ENCODE measurements at places on chromosomes 12 and 14.

GRCh38 chr14:51726166-51726899, 74.6 kb downstream of the FRMD6 start:
- no peak for DNase-seq

- DNase-seq: no peak
Measured at GRCh38 chr14:24708684-24709083, 74.7 kb upstream of the GZMB start.

DNA sequence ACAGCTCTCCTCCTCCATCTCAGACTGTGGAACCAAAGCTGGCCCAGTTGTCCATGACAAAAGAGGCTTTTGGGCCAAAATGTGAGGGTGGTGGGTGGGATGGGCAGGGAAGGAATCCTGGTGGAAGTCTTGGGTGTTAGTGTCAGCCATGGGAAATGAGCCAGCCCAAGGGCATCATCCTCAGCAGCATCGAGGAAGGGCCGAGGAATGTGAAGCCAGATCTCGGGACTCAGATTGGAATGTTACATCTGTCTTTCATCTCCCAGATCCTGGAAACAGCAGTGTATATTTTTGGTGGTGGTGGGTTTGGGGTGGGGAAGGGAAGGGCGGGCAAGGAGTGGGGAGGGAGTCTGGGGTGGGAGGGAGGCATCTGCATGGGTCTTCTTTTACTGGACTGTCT, 11.8 kb upstream of the TAMALIN start:
- DNase-seq: no peak

- DNase-seq: peak; percentile 3
Measured at GRCh38 chr12:14260011-14260993, 105.2 kb upstream of the ATF7IP start.

DNA sequence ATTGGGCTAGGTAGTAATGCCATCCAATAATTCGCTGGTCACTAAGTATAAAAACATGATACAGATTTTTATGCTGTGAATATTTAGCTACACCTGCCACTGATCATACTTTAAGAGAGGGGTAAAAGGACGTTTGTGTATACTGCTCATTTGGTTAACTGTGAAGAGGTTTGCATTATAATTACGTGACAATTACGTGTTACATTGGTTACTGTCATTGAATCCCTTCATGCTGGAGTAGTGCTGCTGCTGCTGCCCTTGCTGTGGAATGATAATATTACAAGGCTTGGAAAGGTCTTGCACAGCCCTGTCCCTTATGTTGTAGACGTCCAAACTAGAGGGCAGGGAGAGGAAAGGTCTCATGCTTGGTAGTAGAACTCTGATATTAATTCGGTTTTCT, 312.2 kb upstream of the ATP2B1 start:
- DNase-seq: no peak

DNA sequence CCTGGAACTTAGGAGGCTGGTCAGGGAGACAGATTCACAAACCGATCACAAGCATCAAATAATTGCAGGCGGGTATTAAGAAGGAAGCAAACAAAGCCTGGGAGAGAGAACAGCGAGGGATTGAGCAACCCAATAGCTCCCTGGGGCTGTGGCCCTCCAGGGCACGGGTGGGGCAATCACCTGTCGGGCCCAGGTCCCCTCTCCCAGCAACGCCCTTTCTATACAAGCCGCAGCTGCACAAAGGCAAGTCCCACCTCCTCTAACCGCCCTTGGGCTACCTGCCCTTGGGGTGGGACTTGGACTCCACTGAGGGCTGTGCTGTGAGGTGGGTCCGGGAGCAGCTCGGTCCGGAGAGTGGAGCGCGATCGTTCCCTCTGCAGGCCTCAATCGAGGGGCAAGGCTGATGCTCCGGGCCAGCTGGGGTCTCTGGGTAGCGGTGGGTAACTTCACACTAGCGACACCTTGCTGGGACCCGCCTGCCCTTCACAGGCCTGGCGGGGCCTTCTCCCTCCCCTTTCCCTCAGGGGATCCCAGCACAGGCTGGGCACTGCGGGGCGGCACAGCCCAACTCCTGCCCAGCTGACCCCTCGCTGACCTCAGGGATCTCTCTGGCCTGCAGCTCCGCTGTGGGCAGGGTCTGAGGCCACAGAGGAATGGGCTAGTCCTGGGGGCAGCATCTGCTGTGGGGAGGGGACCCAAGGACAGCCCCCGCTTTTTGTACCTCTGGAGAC, 8.0 kb downstream of the PHB2 start:
- DNase-seq: no peak

GRCh38 chr12:52534482-52534881, 14.3 kb upstream of the KRT5 start:
- no peak for DNase-seq

- DNase-seq: no peak
Measured at GRCh38 chr14:29603696-29604095, 324.0 kb downstream of the PRKD1 start.

DNA sequence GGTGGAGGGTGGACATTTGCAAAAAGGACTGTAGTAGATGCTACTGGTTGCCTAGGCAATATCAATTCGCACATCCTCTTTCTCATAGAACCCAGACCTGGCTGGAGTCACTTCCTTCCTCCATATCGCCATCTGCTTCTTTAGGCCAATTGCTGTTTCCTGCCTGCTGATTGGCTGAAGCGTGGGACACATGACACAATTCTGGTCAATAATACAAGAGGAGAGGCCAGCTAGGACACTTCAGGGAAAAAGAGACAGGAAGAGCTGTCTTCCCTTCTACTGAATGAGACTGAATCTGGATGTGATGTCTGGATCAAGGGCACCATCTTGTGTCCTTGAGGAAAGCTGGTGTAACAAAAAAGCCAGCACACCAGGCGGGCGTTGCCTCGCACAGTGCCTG, 53.8 kb downstream of the TRPV4 start:
- DNase-seq: peak; percentile 23

DNA sequence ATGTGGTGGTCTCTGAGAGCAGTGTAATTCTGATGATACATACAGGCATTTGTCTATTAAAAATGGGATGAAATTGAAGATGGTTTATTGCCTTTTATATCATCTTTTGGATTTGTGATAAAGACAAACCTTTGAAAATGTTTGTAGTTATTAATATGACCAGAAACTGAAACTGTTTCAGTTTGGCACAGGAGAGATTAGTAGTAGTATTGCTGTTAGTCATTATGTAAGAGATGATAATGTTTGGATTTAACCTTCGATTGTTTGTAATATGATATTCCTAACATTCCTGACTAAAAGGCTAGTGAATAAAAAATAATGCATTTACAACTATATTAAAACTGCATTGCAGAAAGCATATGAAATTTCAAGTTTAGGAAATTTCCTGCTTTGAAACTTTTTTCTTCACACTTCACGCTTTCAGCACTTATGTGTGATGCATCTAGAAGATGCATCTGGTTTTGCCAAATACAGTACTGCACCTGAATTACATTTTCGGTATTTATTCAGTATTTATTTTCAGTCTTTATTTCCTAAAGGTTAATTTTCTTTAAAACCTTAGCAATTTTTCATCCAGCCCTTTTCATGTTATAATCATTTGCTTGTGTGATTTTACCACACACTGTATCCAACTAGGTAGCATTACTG, 25.5 kb downstream of the ADIPOR2 start:
- DNase-seq: no peak

DNA sequence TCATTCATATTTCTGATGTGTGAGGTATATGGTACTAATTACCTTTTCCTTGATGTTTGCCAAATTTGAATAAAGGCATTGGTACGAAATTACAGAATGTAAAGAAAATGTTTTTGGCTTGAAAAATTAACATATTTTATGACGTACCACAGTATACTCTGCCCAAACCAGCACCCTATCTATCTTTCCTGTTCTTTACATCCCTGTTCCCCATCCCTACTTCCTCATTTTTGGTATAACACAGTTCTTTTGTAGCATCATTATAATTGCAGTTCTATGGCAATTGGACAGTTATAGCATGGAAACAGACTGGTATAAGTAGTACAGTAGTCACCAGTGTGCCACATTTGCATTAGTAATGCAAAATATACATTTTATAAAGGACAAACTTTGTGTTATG, 7.0 kb upstream of the CCT2 start:
- no peak for DNase-seq

DNA sequence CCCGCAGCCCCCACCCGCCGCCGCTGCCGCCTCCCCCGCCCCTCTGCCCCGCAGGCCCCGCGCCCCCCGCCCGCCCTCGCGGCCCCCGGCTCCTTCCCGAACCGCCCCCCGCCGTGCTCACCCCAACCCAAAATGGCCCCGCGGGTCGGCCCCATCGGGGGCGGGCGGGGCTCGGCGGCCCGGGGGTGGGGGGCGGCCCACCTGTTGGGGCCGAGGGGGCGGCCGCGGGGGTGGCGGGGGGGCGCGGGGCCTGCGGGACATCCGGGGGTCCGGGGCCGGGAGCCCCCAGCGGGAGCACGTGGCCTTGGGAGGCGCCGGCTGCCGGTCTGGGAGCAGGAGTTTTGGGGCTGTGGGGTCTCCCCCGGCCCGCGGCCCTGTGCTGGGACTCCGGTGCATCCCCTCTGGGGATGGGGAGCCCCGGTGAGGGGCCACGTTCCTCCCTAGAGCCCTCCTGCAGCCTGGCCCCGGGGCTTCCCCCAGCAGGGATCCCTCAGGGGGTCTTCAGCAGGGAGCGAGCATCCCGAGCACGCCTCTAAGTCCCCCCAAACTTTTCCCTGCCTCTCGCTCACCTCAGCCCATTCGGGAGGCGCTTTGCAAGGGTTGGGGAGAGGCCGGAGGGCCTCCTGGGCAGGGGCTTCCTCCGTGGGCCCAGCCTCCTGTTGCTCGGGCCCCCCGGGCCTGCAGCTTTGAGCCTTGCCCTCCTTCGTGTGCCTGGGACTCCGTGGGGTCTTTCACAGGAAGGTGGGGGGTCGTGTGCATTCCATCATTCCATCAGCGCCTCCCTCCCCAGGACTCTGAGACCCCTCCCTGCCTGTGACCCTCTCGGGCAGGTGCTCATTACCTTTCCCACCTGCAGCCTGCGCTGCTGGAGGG, 710 bp downstream of the MTA1 start:
- DNase-seq: no peak

- no peak for DNase-seq
Measured at GRCh38 chr12:113386866-113387566, 16.7 kb downstream of the SDS start.

DNA sequence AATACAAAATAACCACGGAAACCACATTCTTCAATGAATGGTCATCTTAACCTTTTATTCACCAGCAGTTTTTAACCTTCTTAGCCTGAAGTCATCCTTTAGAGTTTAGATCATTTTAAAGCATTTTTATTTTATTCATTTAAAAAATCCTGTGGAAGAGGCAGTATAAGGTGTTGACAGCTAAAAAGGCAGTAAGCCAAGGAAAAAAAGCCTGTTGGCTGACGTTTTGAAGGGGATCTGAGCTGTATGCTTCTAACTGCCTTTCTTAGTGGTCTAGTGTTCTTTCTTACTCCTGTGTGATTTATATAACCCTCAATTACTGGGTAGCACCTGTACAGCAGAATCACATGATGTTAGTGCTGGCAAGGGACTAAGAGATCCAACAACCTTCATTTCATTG, 438.3 kb upstream of the SEL1L start:
- DNase-seq: no peak

- no peak for DNase-seq
Measured at GRCh38 chr14:35395283-35395682, 9.3 kb downstream of the NFKBIA start.

GRCh38 chr14:73393375-73393774, 65.0 kb downstream of the NUMB start:
- no peak for DNase-seq

DNA sequence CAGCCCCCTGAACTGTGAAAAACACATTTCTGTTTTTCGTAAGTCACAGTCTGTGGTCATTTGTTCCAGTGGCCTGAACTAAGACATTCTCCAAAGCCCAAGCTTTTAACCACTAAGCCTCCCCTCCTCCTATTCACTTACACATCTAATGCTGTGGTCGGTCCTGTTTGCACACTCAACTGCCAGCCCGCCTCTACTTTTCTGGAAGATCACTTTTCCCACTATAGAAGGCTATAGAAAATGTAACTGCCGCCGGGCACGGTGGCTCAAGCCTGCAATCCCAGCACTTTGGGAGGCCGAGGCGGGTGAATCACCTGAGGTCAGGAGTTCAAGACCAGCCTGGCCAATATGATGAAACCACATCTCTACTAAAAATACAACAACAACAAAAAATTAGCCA, 524.7 kb upstream of the TMEM132C start:
- no peak for DNase-seq

- no peak for DNase-seq
Measured at GRCh38 chr14:101332281-101332680, 229.0 kb upstream of the DIO3 start.

Measured in erythroblast (primary cell).